ENCODE measurements at places on chromosomes 4 and X. TPM values are rescaled to one million over a fixed set of nuclear protein-coding genes. Genes with fewer than 3 reads are reported as not detected.

- DNase-seq: no peak
Observed at GRCh38 chr4:150206954-150207353, 128.7 kb downstream of the DCLK2 start.

DNA sequence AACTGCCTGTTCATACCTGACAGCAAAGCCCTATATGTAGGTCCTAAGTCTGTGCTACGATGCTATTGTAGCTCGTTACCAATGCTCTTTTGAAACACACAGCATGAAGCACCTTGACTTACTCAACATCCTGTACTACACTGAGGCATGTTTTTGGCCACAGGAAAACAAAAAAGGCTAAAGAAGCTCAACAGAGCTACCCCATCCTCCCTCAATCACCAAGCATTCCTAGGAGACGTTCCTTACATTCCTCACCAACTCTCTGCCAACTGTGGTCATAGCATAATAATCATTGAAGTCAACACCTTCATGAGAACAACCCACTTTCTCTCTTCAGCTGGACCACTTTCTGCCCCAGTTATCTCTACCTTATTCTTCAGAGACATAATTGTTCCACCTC is 73.7 kb upstream of the SLC25A43 start:
- no peak for DNase-seq

DNA sequence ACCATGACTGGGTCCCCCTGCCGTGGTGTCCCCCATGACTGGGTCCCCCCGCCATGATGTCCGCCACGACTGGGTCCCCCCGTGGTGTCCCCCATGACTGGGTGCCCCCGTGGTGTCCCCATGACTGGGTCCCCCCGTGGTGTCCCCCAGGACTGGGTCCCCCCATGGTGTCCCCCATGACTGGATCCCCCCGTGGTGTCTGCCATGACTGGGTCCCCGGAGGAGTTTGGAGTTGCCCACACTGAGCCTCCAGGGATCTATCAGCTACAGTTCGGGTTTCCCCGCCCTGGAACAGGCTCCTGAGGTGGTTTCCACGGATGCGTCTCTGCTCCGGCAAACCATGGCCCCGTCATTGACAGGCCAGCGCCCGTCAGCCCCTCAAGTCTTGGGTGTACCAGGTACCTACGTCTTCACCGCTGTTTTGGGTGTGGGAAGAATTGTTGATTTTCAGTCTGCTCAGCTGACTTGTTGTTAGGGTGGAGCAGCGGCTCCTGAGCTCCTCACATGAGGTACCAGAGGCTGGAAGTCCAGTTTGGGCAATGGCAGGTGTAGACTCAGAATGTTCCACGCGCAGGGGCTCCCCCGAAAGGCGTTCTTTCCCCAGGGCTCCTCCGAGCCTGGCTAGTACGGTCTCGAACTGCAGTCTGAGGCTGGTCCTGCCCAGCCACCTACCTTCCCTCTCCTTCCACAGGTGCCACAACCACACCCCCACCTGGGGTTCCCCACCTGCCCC is 8.3 kb upstream of the PDE6B start:
- no peak for DNase-seq

The TMPRSS11F gene
- not detected for polyA plus RNA-seq

DNA sequence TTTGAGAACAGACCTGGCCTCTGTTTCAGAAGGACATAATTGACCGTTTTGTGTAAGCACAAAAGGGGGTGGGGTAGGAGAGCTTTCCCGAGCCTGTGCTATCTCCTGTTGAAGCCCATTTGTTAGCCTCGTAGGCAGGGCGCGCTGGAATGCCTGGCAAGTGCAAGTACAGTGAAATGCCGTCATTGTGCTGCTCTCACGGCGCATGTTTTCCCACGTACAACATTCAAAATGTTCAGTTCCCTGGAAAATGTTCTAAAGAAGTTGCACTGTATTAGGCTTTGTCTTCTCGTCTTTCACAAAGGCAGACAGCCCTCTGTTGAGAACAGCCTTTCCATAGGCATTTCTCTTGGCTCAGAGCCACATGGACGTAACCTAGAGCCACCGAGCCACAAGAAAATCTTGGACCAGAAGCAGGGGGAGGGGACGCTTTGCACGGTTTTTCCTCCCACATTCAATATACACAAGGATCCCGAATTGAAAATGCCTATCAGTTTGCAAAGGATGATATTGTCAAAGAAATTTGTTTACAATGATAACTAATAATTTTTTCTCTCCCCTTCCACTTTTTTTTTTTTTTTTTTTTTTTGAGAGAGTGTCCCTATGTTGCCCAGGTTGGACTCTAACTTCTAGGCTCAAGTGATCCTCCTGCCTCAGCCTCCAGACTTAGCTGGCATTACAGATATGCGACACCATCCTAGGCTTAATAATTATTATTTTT is 54.6 kb upstream of the RAPGEF2 start:
- peak; percentile 73 for DNase-seq

DNA sequence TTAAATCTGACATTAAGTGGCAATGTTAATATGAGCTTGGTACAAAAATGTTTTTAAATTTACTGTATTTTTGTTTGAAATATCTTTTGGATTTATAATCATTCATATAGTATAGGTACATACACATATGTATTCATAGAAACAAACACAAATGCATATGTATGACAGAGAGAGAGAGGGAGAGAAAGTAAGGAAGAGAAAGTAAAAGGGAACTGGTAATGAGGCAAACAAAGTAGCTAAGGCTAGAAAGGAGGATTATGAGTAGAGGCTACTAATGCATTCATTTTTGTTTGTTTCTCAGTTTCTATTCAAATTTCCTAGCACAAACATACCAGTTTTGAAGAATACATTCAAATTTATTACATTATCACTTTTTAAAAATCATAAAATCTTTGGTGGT is 132.4 kb downstream of the GLRA3 start:
- DNase-seq: no peak

- DNase-seq: no peak
Observed at GRCh38 chr4:47368211-47368610, 95.3 kb downstream of the COMMD8 start.

Measured in large intestine (tissue), 12 donors.